Lung (tissue), 17 donors: ENCODE measurements at places on chromosomes 5 and 9. TPM values are rescaled to one million over a fixed set of nuclear protein-coding genes. Genes with fewer than 3 reads are reported as not detected.

DNA sequence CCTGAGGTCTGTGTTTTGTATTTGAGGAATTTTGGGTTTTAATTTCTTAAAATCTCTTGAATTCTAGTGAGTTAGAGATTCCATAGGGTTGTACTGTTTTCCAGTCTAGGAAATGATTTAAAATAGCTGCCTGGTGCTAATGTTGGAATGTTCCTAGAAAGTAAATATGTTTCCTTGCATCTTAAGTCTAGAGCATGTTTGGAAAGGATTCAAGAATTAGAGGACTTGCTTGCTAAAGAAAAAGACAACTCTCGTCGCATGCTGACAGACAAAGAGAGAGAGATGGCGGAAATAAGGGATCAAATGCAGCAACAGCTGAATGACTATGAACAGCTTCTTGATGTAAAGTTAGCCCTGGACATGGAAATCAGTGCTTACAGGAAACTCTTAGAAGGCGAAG, 41.8 kb downstream of the LMNB1 start:
- no peak overlapping the region for H3K4me3 ChIP-seq
- H3K36me3 ChIP-seq = peaks cover 22% of the 10 kb centered on the region
- no peaks in the 10 kb centered on the region for H3K27me3 ChIP-seq
- no peak overlapping the region for H3K27ac ChIP-seq
- peak; percentile 39 for DNase-seq
- peaks cover 1% of the 10 kb centered on the region for H3K4me1 ChIP-seq

DNA sequence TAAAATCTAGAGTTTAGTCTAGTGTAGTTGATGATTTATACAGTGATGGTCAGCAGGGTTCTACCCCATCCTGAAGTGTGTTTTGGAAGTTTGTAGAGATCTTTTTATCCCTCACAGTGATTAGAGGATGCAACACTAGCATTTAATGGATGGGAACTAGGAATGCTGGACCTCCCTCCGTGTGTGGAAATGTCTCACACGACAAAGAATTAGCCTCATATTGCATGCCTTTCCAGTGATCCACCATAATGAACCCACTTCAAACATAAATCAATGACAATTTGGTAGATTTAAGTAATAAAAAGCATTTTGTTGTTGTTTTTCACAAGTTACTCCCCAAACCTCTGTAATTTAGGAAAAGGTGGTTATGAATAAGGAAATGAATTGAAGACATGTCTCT, 82.5 kb upstream of the LMNB1 start:
- H3K27ac ChIP-seq = no peak overlapping the region
- H3K36me3 ChIP-seq = no peaks in the 10 kb centered on the region

DNA sequence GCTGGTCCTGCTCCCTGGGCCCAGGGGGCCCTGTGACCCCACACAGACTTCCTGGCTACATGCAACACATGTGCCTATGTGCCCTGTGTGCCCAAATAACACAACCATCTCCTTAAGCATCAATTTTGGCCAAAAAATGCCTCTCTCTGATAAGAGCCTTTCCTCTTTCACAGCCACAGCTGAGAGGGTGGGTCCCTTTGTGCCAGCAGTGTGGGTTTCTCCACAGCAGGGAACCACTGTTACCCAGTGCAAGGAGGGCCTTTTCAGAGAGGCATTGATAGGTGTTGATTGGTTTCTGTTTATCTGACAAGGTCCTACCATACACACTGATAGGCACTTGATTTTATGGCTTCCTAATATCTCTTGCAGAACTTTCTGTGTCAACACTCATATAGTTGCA, 42.7 kb downstream of the SYK start:
- no peak for DNase-seq
- H3K4me1 ChIP-seq = no peaks in the 10 kb centered on the region
- no peaks in the 10 kb centered on the region for H3K36me3 ChIP-seq

SH3TC2 gene
- total RNA-seq = 0.46 TPM

- H3K27ac ChIP-seq = no peak overlapping the region
- no peaks in the 10 kb centered on the region for H3K4me1 ChIP-seq
- H3K27me3 ChIP-seq = no peaks in the 10 kb centered on the region
- DNase-seq = no peak
Measured at GRCh38 chr5:110269478-110270142, 456.9 kb downstream of the TMEM232 start.

GRCh38 chr5:73908846-73909245, 282.9 kb downstream of the ARHGEF28 start:
- H3K27me3 ChIP-seq = no peaks in the 10 kb centered on the region
- H3K4me1 ChIP-seq = no peaks in the 10 kb centered on the region
- no peak overlapping the region for H3K4me3 ChIP-seq
- DNase-seq = no peak
- H3K27ac ChIP-seq = no peak overlapping the region

PLPPR1 gene
- total RNA-seq = 5.9 TPM

GRCh38 chr5:140243706-140244250, 59.1 kb downstream of the PFDN1 start:
- H3K4me3 ChIP-seq = no peak overlapping the region
- H3K27ac ChIP-seq = no peak overlapping the region
- H3K4me1 ChIP-seq = peaks cover 26% of the 10 kb centered on the region
- H3K27me3 ChIP-seq = no peaks in the 10 kb centered on the region
- peaks cover 2% of the 10 kb centered on the region for H3K36me3 ChIP-seq

LCN9 gene
- not detected for total RNA-seq

CDC20B gene
- 1.4 TPM for total RNA-seq

SPATA6L gene
- total RNA-seq = 25.6 TPM

NKD2 gene
- total RNA-seq = 88.0 TPM

DNA sequence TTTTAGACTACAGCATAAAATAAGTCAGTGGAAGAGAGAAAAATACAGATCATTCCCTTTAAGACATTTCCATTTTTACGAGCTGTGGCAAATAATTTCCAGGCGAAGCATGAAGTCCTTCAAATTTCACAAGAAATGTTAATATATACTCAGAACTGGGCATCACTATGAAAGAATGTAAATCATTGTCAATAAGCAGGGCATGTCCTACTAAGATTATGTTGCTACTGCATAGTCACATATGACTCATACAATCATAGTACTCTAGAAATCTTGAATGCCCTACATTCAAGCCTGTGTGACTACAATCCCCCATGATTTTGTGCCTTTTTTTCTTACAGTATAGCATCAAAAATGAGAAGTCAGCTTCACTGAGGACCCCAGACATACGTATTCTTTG, 485.2 kb upstream of the FTMT start:
- no peak for DNase-seq
- H3K4me1 ChIP-seq = no peaks in the 10 kb centered on the region
- no peak overlapping the region for H3K27ac ChIP-seq
- no peaks in the 10 kb centered on the region for H3K27me3 ChIP-seq
- no peaks in the 10 kb centered on the region for H3K36me3 ChIP-seq

DNA sequence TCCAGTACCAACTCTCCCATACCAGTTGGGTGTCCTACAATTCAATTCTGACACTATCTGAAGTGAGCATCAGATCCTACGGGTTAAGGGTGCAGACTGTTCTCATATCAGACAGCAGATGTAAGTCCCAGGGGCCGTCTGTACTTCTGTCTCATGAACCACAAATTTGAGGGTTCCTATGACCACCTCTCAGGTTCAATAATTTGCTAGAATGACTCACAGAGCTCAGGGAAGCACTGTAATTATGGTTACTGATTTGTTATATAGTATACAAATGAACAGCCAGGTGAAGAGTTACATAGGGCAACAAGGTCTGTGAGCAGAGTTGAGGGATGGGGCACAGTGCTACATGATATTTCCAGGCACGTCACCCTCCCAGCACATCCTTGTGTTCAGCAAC, 499.1 kb downstream of the DMAC1 start:
- H3K27me3 ChIP-seq = no peaks in the 10 kb centered on the region
- no peak overlapping the region for H3K4me3 ChIP-seq
- DNase-seq = no peak
- no peak overlapping the region for H3K27ac ChIP-seq
- H3K4me1 ChIP-seq = no peaks in the 10 kb centered on the region

RGS7BP gene
- total RNA-seq = 3.3 TPM

- no peaks in the 10 kb centered on the region for H3K36me3 ChIP-seq
- DNase-seq = no peak
- no peak overlapping the region for H3K27ac ChIP-seq
- no peak overlapping the region for H3K4me3 ChIP-seq
- peaks cover 2% of the 10 kb centered on the region for H3K4me1 ChIP-seq
Measured at GRCh38 chr9:70535546-70536323, 121.3 kb upstream of the KLF9 start.

GRCh38 chr5:51383131-51384121, at the start of gene ISL1:
TSS of gene ISL1 (plus strand) at chr5:51383448. CDS start at chr5:51383672, 224 bp downstream.
- no peak within 1 kb of the TSS for H3K27ac ChIP-seq
- no peaks in the 10 kb centered on the region for H3K36me3 ChIP-seq
- H3K27me3 ChIP-seq = peaks cover 94% of the 10 kb centered on the region
- peak; percentile 94 for DNase-seq

DNA sequence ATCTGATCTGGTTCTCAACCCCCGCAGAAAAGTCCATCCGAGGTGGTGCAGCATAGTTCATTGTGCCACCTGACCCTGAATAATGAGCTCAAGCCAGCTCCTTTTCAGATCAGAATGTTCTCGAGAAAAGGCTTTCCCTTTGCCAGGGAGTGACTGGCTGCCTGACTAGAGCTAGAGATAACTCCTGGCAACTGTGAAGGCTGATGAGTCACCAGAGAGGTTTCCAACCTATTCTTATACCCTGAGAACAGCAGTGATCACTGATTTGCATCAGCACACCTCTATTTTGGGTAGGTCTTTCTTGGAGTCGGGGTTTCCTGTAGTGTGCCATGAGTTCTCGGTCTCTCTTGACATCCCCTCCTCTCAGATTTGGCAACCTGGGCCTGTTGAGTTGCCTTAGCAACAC, 127.9 kb downstream of the PIK3R1 start:
- no peak for DNase-seq
- H3K27ac ChIP-seq = peak overlapping the region; percentile 72
- H3K36me3 ChIP-seq = no peaks in the 10 kb centered on the region
- no peak overlapping the region for H3K4me3 ChIP-seq
- no peaks in the 10 kb centered on the region for H3K4me1 ChIP-seq

DNA sequence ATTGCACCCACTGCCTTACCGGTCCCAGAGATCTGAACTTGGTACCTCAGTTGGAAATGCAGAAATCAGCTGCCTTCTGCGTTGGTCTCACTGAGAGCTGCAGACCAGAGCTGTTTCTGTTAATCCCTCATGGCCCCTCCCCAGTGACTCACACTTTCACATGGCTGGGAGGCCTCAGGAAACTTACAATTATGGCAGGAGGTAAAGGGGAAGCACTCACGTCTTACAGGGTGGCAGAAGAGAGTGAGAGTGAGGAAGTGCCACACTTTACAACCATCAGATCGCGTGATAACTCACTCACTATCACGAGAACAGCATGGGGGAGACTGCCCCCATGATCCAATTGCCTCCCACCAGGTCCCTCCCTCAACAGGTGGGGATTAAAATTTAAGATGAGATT, 648.5 kb downstream of the MTRR start:
- H3K27me3 ChIP-seq = no peaks in the 10 kb centered on the region
- H3K27ac ChIP-seq = no peak overlapping the region
- DNase-seq = no peak
- no peaks in the 10 kb centered on the region for H3K36me3 ChIP-seq
- no peaks in the 10 kb centered on the region for H3K4me1 ChIP-seq

DNA sequence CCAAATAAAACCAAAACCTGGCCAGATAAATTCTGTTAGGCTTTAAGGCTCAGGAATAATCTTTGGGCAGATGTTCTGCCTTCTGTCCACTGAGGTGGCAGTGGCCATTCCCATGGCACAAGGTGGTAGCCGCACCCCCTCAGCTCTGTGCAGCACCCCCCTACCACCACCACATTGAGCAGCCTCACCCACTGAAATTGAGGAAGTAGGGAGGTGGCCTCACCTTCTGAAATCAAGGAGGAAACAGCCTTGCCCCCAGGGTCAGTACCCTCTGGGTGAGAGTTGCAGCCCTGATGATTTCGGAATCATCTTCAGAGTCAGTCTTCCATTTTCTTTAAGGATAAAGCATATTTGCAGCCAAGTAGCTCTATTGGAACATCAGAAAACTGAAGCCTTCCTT, 204.8 kb upstream of the PIK3R1 start:
- no peak for DNase-seq
- no peak overlapping the region for H3K4me3 ChIP-seq
- no peaks in the 10 kb centered on the region for H3K27me3 ChIP-seq
- no peaks in the 10 kb centered on the region for H3K4me1 ChIP-seq
- H3K27ac ChIP-seq = no peak overlapping the region

PLPP1 gene
- 129 TPM for total RNA-seq

SLC27A6 gene
- 3.4 TPM for total RNA-seq

PCDHGA9 gene
- 4.8 TPM for total RNA-seq

DNA sequence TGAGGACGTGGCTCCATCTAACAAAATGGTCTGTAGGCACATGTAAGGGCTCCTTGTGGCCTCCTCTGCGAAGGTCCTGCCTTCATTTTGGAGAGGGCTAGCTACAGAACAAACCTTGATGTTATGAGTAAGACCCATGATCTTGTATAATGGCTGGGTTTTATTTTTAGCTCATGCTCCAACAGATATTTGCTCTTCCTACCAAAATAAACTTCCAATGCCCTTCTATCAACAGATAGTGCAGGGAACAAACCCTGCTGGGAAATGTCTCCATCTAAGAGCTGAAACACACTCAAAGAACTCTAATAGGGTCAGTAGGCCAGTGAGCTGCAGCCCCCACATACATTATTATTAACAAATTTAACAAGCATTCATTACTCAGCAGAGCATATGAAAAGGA, 189.5 kb downstream of the LURAP1L start:
- H3K4me3 ChIP-seq = no peak overlapping the region
- no peaks in the 10 kb centered on the region for H3K36me3 ChIP-seq
- H3K27me3 ChIP-seq = no peaks in the 10 kb centered on the region

- H3K27me3 ChIP-seq = no peaks in the 10 kb centered on the region
- no peak overlapping the region for H3K4me3 ChIP-seq
- no peak overlapping the region for H3K27ac ChIP-seq
- H3K36me3 ChIP-seq = no peaks in the 10 kb centered on the region
- no peak for DNase-seq
Measured at GRCh38 chr5:116885825-116886224, 311.2 kb upstream of the SEMA6A start.

PCDHB8 gene
- total RNA-seq = 3.5 TPM

DNA sequence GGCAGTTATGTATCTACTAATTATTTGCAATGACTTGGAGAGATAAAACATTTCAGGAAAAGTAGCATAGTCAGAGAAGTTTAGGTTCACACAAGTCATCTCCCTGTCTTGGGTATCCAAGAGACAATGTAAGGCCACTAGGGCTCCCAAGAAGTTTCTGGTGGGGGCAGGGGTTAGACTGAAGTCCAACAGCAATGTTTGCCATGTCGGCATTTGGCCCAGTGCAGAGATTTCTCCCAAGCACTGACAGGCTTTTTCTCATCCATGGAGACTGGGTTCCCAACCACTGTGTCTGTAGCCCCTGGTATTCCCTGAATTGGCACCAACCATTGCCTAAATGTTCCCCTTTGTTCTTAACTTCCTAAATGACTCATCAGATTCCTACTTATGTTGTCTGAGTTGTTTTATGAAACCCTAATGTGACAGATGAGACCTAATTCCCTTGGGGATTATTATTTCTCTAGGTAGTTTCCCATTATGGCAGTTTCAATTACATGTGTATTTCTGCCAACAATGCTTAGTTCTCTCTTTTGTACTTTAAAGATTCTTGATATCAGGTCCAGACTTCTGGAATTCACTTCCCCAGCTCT, 103.6 kb upstream of the EGFLAM start:
- no peak for DNase-seq
- no peaks in the 10 kb centered on the region for H3K4me1 ChIP-seq
- H3K4me3 ChIP-seq = no peak overlapping the region
